ENCODE measurements at places on chromosomes 16 and 17.

- no peak for DNase-seq
These were observed 17.9 kb downstream of the GINS2 start for GRCh38 chr16:85670840-85671239.

GRCh38 chr17:31357839-31358394 is 33.6 kb upstream of the RAB11FIP4 start:
- no peak for DNase-seq

- DNase-seq = peak; percentile 26
These were observed 514 bp downstream of the UBFD1 start for GRCh38 chr16:23557779-23558702.

GRCh38 chr17:3963237-3964201 is 718 bp downstream of the ATP2A3 start:
- peak; percentile 88 for DNase-seq

DNA sequence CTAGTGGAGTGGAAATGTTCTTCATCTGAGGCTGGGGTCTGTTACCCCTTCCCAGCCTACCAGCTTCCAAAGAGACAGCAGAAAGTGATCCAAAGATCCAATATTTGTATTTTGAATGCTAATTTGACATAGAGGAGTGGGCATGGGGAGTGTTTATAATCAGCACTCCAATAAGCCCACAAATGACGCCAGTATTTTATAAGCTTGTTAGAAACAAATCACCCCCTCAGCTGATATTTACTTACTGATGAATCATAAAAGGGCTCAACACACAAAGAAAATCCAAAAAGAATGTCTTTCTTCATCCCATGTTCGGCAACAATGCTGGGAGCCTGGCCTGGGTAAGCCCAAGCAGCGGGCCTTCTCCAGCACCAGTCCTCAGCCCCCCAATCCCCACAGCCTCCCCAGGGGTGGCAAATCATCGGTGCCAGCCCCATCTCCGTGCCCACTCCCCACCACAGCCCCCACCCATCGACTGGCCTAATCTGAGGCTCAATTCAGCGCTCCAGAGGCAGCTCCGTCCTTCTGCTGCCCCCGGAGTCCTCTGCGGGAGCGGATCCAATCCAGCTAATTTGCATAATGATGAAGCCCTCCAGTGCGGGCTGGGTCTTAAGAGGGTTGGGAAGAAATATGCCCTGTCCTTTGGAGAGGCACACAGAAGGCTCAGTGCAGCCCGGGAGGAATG is 169.5 kb downstream of the C16orf78 start:
- DNase-seq = no peak

- peak; percentile 66 for DNase-seq
These were observed 661 bp downstream of the TEX2 start for GRCh38 chr17:64262198-64262999.

- peak; percentile 45 for DNase-seq
These were observed 204.5 kb upstream of the RPL38 start for GRCh38 chr17:73998653-73999645.

GRCh38 chr16:57997528-57998265 is 2.8 kb downstream of the ZNF319 start:
- no peak for DNase-seq

DNA sequence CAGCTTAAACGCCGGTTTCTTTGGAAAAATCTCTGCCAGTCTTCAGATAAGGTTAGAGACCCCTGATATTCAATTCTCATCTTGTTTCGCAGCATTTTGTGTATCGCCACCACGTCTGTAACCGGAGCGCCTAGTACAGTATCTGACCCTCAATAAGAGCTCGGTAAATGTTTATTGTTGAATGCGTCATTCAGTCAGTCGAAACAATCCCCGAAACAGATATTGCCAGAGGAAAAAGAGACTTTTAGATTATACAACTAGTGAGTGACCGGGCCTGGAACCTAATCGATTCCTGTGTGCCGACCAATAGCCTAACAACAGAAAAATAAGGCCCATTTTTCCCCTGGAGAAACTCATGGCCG is 626 bp downstream of the PELP1 start:
- no peak for DNase-seq

- no peak for DNase-seq
These were observed 10.9 kb upstream of the EVPL start for GRCh38 chr17:76038050-76038449.

GRCh38 chr16:4293822-4294457 is 21.1 kb upstream of the TFAP4 start:
- no peak for DNase-seq

- DNase-seq = no peak
These were observed 7.5 kb upstream of the ITGAD start for GRCh38 chr16:31385680-31386079.

DNA sequence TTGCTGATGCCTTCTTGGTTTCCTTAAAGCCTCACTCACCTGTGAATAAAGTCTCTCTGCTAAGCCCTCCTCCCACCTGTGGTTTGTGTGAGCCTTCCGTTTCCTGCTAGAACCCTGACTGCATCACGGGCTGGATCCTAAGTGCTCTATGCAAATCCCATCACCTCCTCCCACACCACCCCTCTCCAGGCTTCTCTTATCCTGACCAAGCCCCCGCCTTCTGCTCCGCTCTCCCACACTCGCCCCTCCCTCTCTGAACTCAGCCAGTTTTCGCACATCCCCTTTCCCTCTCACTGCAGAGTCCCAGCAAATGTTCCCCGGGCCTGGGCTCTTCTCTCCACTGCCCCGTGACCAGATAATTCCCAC is 51.8 kb downstream of the PIMREG start:
- no peak for DNase-seq

DNA sequence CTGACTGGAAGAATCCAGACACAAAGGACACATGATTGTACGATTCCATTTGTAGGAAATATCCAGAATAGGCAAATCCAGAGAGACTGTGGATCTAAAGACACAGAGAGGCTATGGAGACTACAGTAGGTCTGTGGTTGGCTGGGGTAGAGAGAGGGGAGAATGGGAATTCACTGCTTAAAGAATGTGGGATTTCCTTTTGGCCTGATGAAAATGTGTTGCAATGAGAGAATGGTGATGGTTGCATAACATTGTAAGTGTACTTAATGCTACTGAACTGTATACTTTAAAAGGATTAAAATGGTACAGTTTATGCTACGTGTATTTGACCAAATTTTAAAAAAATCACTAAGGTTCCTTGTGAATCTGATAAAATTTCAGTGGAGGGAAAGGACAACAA is 62.1 kb downstream of the GPRC5B start:
- DNase-seq = no peak

DNA sequence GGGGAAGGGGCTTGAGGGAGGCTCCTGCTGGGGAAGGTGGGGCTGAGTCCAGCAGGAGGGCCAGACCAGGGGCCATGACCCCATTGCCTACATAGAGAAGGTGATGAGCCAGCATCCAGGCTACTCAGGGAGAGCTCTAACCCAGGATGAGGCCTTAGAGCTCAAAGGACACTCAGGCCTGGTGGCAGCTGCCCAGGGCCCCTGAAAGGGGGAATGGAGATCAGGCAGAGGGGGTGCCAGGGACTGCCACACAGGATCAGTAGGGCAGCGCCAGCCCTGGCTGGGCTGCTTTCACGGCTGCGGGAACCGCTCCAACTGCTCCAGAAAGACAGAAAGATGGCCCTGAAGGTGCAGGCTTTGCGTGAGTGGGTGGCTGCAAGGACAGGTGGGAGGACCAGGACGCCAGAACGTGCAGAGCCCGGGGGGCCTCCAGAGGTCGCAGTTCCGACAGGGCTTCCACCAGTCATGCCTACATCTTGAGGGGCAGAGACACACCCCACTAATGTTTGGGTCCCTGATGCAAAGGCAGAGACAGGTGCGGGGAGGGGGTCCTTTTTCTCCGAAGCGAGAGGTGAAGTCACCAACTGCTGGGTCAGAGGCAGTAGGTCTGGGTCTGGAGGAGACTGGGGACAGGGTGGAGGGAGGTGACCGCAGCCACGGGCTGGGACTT is 882 bp upstream of the ATP6V0C start:
- no peak for DNase-seq

- no peak for DNase-seq
These were observed 34.9 kb upstream of the MMD start for GRCh38 chr17:55456307-55457240.

DNA sequence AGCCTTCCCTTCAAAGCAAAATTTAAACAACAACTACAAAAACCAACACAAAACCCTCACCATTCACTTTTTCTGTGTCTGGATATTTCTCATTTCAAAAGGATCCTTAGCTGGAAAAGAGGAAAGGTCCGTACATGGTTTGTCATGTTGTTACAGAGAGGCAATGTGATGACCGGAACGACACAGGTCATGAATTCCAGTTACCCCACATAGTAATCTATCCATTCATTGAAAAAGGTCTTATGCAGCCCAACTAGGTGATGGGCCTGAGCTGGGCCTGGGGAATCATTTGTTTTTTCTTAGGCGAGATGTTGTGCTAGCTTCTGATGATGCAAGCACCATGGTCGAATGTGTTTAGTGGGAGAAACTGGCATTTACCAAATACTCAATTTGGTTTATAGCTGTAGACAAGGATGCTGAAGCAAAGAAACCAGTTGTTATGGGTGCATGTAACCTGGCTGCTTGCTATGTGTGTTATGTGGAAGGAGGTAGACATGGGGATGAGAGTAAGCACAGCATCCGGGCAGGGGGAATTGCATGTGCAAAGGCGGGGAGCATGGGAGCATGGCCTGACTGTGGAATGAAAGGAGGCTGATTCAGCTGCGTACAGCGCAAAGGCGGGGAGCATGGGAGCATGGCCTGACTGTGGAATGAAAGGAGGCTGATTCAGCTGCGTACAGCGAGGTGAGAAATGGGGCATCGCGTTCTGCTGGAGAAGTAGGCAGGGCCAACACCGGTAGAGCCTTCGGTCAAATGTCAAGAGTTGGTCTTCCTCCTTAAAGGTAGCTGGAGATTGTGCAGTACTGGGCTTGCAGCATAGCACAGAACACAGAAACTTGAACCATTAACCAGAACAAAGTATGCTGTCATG is 269.7 kb upstream of the MAF start:
- DNase-seq = no peak

DNA sequence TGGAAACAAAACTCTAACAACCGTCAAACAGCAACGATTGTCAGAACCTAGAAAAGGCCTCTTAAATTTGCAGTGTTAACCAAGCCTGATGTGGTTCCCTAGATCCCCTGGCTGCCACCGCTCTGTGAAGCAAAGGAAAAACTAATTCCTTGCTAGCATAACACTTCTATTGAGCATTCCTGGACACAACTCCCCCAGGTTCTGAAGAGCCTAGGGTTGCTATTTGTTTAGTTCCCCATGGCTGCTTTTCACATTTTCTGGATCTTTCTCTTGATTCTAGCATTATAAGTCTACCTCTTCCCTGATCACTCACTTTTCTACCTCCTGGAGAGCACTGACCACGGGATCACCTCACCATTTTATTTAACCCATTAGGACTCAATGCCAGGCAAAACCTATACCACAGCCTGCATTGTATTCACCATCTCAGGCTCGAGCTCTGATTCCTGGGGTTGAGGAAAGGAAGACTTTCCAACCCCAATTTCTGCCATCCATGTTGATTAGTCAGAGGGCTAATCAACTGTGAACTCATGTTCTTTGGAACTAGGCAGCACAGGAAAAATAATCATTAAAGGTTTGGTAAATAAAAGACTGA is 692 bp upstream of the KCNJ16 start:
- no peak for DNase-seq

GRCh38 chr17:44024271-44024663 is 9.5 kb upstream of the TMEM101 start:
- DNase-seq = no peak

DNA sequence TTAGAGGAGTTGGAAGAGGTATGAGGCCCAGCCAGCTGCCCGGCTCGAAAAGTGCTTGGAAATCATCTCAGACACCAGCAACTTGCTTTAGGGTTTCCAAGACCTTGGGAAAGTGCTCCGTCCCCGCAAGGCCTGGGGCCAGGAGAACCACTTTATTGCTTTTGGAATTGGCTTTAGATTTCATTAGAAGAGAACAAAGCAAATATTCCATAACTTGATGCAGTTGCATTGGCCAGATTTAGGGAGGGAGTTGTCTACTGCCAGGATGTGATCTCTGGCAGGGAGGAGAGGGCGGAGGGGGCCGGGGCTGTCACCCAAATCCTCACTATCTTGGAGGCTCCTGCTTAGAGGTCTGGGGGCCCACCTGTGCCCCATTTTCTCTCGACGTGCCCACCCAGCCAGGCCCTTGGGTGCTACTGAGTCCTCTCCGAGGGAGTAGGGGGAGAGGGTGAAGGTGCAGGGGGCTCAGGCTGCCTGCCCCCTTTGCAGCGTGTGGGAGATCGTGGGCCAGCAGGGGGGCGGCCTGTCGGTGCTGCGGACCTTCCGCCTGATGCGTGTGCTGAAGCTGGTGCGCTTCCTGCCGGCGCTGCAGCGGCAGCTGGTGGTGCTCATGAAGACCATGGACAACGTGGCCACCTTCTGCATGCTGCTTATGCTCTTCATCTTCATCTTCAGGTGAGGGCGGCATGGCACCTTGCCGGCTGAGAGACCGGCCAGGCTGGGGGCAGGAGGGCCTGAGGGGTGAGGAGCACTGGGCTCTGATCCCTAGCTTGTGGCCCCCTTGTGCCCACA is 30.6 kb downstream of the CACNA1G start:
- DNase-seq = no peak

DNA sequence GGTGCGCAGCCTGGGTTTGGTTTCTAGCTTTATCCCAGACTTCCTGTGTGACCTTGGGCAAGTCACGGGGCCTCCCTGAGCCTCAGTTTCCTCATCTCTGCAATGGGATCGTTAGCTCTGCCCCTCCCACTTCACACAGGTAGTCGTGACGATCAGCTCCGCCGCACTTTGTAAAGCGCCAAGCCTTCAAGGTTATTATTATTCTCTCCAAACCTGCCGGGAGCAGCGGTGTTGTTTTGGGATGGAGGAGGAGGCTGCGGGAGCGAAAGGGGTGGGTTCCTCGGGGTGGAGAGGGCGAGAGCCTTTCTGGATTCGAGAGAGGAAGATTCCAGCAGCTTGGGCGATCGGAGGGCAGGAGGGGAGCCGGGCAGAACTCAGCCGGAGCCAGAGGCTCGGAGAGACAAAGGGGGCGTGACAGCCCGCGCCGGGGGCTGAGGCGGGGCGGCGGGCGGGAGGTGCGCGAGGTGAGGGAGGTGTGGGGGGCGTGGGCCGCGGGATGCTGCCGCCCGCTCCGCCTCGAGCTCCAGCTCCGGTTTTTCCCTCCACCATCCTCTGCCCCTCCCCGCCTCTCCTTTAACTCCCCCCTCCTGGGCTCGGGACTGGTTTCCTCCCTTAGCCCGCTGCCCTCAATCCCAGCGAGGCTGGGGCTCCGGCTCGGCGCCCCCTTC is at the start of gene EFNB3:
Gene EFNB3 (plus strand): TSS at position 602 of the 668 bp plus-strand sequence. CDS start 397 bp downstream, outside the sequence.
- DNase-seq = no peak

DNA sequence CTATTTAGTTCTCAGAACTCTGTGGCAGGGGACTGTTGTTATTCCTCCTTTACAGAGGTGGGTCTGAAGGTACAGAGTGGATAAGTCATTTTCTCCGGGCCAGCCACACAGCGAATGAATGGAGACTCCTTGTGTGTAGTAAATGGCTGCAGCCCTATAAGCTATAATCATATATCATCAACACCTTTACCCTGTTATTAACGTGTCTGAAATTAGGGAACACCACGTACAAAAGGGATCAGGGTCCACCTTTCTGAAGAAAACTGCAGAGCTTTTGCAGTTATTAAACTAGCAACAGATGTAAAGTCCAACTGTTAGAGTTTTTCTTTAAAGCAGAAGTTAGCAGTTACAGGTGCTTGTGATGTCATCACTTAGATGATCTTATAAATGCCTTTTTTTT is 696.7 kb downstream of the MAF start:
- no peak for DNase-seq

Data from hematopoietic multipotent progenitor cell treated with erythropoietin and hydrocortisone succinate and interleukin-3 and kit ligand, for 6 days (in vitro differentiated cells).